T-cell (primary cell): ENCODE measurements at places on chromosomes 4 and X. TPM values are rescaled to one million over a fixed set of nuclear protein-coding genes. Genes with fewer than 3 reads are reported as not detected.

Gene MCF2
- total RNA-seq, result 0.92 TPM

Gene S100P
- 3.8 TPM for total RNA-seq

Gene CLCN4
- total RNA-seq, result 0.23 TPM

Gene CPZ
- total RNA-seq, result 0.18 TPM

Gene PLP1
- total RNA-seq, result not detected

Gene CD40LG
- total RNA-seq, result 37.1 TPM

Gene MAGEB2
- not detected for total RNA-seq

Gene PAQR3
- 24.0 TPM for total RNA-seq

Gene DSPP
- not detected for total RNA-seq

DNA sequence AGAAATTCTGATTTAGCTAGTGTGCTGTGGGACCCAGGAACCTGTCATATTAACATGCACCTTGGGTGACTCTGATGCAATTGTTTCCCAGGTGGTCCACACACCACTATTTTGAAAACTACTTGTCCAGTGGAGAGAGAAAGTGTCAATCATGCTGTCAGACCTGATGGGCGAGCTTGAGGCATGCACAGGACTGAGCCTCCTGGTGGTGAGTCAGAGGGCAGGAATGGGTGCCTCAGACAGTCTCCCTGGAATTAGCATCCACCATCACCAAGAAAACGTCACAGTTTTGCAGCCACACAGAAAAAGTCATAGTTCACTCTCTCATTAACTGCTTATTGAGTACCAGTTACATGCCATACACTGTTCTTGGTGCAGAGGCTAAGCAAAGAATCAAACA is 181.8 kb upstream of the MAOA start:
- DNase-seq, result no peak
- no peaks in the 10 kb centered on the region for H3K36me3 ChIP-seq
- H3K27ac ChIP-seq, result no peak overlapping the region
- no peaks in the 10 kb centered on the region for H3K27me3 ChIP-seq

GRCh38 chr4:172683021-172683420 is 485.6 kb upstream of the GALNT7 start:
- H3K36me3 ChIP-seq, result no peaks in the 10 kb centered on the region
- DNase-seq, result no peak
- no peak overlapping the region for H3K4me3 ChIP-seq
- H3K27ac ChIP-seq, result no peak overlapping the region

GRCh38 chr4:47160095-47160494 is 128.7 kb downstream of the GABRB1 start:
- no peaks in the 10 kb centered on the region for H3K36me3 ChIP-seq
- H3K27me3 ChIP-seq, result no peaks in the 10 kb centered on the region
- no peak for DNase-seq
- H3K4me1 ChIP-seq, result no peaks in the 10 kb centered on the region

DNA sequence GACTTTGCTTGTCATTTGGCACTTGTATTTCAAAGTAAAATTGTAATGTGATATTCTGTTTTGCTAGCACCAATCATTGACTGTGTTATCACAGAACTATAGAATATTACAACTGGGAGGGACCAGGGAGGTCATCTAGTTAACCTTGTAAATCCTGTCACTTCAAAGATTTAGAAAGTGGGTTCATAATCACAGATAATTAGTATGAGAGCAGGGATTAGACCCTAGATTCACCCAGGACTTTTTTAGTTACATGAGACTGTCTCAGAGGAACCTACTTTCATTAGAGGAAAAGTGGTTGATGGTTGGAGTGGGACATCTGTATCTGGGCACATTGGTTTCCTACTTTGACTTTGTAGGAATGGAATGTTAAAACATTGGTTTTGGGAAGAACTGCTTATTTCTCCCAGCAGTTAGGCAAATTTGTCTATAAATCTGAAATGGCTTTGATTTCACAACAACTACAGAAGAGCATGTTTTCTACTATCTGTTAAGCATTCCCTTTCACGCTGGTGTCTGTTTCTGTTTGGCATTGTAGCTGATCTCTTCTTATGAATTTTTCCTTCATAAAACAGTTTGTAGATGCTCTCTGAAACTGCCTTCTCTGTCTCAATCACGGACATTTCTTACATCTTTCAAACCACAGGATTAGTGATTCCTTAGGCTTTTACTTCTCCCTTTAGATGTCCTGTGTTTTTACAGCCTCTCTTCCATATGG is 144.1 kb downstream of the DIPK2B start:
- H3K27me3 ChIP-seq, result no peaks in the 10 kb centered on the region
- H3K36me3 ChIP-seq, result no peaks in the 10 kb centered on the region
- no peak overlapping the region for H3K4me3 ChIP-seq
- no peak overlapping the region for H3K27ac ChIP-seq
- no peaks in the 10 kb centered on the region for H3K4me1 ChIP-seq
- DNase-seq, result no peak

GRCh38 chr4:135927651-135928050 is 1604.6 kb downstream of the PCDH18 start:
- DNase-seq, result no peak
- no peak overlapping the region for H3K4me3 ChIP-seq
- H3K27ac ChIP-seq, result no peak overlapping the region
- no peaks in the 10 kb centered on the region for H3K36me3 ChIP-seq
- no peaks in the 10 kb centered on the region for H3K4me1 ChIP-seq
- no peaks in the 10 kb centered on the region for H3K27me3 ChIP-seq

GRCh38 chr4:163121689-163122088 is 45.0 kb downstream of the NAF1 start:
- H3K4me3 ChIP-seq, result no peak overlapping the region
- no peak overlapping the region for H3K27ac ChIP-seq
- no peaks in the 10 kb centered on the region for H3K27me3 ChIP-seq
- H3K36me3 ChIP-seq, result peaks cover 26% of the 10 kb centered on the region
- H3K4me1 ChIP-seq, result no peaks in the 10 kb centered on the region

DNA sequence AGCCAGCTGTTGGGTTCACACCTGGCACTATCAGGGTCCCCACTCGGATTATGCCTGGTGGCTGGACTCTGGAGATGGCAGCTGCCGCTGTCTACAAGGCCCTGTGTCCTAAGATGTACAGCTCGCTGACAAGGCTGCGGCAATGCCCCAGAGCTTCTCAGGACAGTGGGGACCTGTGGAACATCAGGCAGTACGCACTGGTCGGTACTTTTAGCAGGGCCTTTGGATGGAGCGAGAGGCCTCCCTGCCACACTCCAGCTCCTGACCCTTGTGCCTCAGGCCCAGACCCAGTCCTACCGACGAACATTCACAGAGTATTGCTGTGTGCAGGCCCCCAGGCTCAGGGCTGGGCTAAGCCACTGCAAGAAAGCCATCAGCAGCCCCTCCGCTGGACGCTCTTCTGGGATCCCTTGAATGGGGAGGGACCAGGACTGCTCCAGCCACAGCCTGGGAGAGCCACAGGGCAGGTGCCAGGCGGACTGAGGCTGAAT is 45.7 kb upstream of the HMX1 start:
- H3K4me3 ChIP-seq, result no peak overlapping the region
- no peak overlapping the region for H3K27ac ChIP-seq
- DNase-seq, result no peak
- no peaks in the 10 kb centered on the region for H3K27me3 ChIP-seq
- no peaks in the 10 kb centered on the region for H3K36me3 ChIP-seq
- H3K4me1 ChIP-seq, result no peaks in the 10 kb centered on the region

GRCh38 chr4:183600189-183600685 is 58.7 kb downstream of the RWDD4 start:
- no peaks in the 10 kb centered on the region for H3K36me3 ChIP-seq
- no peak overlapping the region for H3K4me3 ChIP-seq
- DNase-seq, result no peak
- peaks cover 4% of the 10 kb centered on the region for H3K27me3 ChIP-seq
- no peak overlapping the region for H3K27ac ChIP-seq

DNA sequence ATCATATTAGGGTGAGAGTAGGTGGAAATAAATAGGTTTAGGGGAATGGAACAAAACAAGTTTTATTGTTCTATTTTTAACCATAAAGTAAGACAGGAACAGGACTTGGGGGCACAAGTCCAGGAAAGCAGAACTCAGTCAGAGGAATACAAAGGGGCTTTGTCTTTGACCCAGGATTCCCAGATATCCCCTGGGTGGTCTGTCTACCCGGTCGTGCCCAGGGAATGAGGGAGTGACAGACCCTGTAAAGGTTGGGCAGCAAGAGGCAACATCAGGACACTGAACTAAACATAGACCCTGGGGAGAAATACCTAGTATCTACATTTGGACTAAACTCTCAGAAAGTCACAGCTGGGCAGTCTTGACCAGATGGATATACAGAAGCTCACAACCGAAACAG is 50.6 kb downstream of the PTCHD1 start:
- no peak for DNase-seq
- no peak overlapping the region for H3K4me3 ChIP-seq
- H3K36me3 ChIP-seq, result no peaks in the 10 kb centered on the region
- no peaks in the 10 kb centered on the region for H3K4me1 ChIP-seq
- no peak overlapping the region for H3K27ac ChIP-seq
- peaks cover 7% of the 10 kb centered on the region for H3K27me3 ChIP-seq

GRCh38 chr4:158873795-158874401 is 105.1 kb downstream of the FNIP2 start:
- no peak for DNase-seq
- peaks cover 9% of the 10 kb centered on the region for H3K36me3 ChIP-seq
- H3K4me1 ChIP-seq, result no peaks in the 10 kb centered on the region

- H3K27me3 ChIP-seq, result no peaks in the 10 kb centered on the region
- H3K27ac ChIP-seq, result no peak overlapping the region
- H3K36me3 ChIP-seq, result no peaks in the 10 kb centered on the region
- H3K4me3 ChIP-seq, result no peak overlapping the region
These were observed 110.2 kb upstream of the WDR1 start for GRCh38 chr4:10226756-10227155.

GRCh38 chr4:117588771-117589170 is 445.5 kb upstream of the NDST3 start:
- no peak overlapping the region for H3K4me3 ChIP-seq
- H3K4me1 ChIP-seq, result no peaks in the 10 kb centered on the region
- H3K27ac ChIP-seq, result no peak overlapping the region
- no peaks in the 10 kb centered on the region for H3K36me3 ChIP-seq
- no peak for DNase-seq
- no peaks in the 10 kb centered on the region for H3K27me3 ChIP-seq

DNA sequence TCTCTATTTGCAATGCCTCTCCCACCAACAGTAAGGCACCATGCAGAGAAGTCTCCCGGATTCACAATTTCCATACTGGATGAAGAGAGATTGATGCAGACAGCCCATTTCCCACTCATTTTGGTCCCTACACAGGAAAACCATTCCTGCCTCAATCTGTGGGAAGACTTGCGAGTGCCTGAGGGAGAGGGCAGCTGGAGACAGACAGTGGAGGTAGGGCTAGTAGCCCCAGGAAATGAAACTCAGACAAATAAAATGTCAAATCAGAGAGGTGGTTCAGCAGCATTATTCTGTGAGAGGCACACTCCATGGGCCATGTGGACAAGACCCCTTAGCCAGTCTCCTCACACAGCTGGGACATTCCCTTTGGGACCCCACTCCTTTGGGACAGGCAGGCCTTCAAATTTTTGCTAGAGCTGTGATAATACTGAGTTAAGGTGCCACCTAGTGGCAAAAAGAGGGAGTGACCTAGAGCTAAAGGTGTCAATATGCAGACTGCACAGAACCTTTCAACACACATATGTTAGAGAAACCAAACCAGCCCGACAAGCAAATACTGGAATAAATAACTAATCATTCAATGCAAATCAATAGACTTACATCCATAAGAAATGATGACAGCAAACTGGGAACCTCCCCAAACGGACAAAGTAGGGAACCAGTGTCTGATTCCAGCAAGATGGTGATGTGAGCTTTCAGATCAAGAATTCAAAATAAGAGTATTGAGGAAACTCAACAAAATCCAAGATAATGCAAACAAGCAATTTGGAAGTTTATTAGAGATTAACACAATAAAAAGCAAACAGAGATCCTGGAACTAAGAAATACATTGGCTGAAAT is 1865.3 kb upstream of the AGA start:
- H3K4me1 ChIP-seq, result no peaks in the 10 kb centered on the region
- H3K4me3 ChIP-seq, result no peak overlapping the region
- H3K27ac ChIP-seq, result no peak overlapping the region
- H3K36me3 ChIP-seq, result no peaks in the 10 kb centered on the region
- DNase-seq, result no peak
- no peaks in the 10 kb centered on the region for H3K27me3 ChIP-seq

DNA sequence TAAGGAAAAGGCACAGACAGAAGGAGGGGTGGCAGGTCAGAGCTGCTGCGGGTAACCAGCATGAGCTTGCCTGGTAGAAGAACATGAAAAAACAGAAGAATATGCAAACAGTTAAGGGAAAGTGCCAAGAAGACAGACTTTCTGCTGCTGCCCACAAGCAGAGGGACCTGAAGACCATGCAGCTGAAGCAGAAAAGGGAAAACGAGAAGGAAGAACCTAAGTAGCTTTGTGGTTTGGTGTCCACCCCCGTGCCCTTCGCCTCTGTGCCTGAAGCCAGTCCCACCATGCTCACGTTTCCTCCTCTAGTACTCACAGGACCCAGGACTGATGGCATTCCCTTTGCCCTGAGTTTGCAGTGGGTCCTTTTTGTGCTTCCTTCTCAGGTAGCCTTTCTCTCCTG is 62.8 kb downstream of the UBA6 start:
- H3K27me3 ChIP-seq, result no peaks in the 10 kb centered on the region
- H3K27ac ChIP-seq, result no peak overlapping the region
- peaks cover 16% of the 10 kb centered on the region for H3K36me3 ChIP-seq
- H3K4me3 ChIP-seq, result no peak overlapping the region
- H3K4me1 ChIP-seq, result peaks cover 9% of the 10 kb centered on the region

- DNase-seq, result no peak
- no peaks in the 10 kb centered on the region for H3K36me3 ChIP-seq
- H3K4me3 ChIP-seq, result no peak overlapping the region
- H3K27ac ChIP-seq, result no peak overlapping the region
These were observed 670.7 kb downstream of the PCDH7 start for GRCh38 chr4:31390849-31391248.

DNA sequence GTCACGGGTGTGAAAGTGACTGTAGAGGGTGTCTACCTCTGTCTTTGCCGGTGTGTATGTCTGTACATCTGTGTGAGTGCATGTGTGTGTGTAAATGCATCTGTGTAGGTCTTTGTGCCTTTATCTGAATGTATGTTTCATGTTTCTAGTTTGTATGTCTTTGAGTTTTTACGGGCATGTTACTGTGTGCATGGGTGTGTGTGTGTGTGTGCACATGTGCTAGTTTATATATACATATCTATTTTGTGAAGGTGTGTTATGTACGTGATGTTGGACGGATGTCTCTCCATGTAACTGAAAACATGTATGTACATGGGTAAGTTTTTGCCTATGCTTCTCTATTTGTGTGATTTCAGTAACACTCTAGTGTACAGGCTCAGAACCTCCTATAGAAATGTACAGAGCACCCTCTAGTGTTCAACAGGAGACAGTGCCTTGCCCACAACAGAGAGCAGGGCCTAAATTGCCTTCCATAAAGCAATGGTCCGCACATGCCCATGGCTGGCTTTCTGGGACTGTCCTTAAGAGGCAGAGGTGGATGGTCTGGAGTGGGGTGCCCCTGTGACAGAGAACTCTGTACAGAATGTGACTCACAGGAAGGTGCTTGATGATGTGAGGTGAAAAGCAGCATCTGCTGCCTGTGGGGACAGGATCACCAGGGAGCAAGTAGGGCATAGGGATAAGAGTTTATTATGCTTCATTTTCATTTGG is 343.5 kb downstream of the RAPGEF2 start:
- H3K4me3 ChIP-seq, result no peak overlapping the region
- H3K4me1 ChIP-seq, result no peaks in the 10 kb centered on the region
- H3K36me3 ChIP-seq, result no peaks in the 10 kb centered on the region
- no peak overlapping the region for H3K27ac ChIP-seq
- DNase-seq, result no peak

- no peak overlapping the region for H3K4me3 ChIP-seq
- H3K27ac ChIP-seq, result no peak overlapping the region
- H3K4me1 ChIP-seq, result no peaks in the 10 kb centered on the region
- DNase-seq, result no peak
- H3K36me3 ChIP-seq, result no peaks in the 10 kb centered on the region
These were observed 407.9 kb upstream of the TENM3 start for GRCh38 chr4:181835348-181835747.
